ENCODE measurements at places on chromosomes 5 and 9.

DNA sequence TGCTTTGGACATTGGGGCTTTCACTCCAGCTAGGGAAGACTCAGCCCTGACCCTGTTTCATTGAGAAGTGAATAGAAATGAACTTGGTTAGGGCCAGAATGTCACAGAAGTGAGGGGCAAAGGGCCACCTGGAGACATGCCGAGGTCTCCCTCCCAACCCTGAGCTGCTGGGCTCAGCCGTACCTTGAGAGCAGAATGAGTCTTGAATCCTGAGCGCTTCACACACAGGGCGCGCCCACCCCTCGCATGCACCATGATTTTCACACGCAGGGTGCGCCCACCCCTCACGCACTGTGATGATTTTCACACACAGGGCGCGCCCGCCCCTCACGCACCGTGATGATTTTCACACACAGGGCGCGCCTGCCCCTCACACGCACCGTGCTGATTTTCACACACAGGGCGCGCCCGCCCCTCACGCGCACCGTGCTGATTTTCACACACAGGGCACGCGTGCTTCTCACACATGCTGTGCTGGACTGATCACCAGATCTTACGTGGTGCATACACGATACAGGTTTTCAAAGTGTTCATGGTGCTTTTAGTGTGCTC is 99.0 kb downstream of the EHMT1 start:
- DNase-seq, result no peak

DNA sequence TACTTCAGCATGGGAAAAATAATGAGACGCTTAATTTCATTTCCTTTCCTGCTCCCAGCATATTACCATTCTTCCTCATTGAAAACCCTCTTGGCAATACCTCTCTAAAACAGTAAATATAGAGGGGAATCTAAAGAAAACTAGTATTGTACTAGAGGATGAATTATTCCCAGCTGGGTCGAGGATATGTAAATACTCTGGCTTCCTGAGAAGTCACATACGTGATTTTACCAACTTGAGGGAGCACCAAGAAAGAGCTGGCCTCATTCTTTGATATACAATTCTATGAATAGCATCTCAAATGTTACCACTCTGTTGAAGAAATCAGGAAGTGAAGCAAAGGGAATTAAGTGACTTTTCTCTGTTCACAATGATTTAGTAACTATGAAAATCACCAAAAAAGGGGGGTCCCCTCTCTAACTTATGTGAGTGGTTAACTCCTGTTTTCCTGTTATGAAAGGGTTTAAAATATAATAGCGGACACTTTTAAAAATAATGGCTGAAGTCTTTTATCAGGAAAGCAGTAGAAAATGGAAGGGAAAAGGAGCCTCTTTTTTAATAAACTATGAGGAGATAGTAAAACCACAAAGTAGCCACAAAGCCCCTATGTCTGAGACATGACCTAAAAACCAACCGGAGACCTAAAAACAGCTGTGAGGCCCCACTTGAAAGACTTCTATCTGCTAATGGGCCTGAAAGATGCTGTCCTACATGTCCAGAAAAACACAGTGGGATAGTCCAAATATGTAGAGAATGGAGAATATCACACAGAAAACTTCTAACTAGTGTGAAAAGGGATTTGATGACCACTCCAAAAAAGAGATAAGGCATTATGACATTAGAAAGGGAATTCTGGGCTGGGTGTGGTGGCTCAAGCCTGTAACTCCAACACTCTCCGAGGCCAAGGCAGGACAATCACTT is 42.6 kb downstream of the LPAR1 start:
- no peak for DNase-seq

GRCh38 chr5:42689391-42689790 is 67.2 kb upstream of the CCDC152 start:
- no peak for DNase-seq

DNA sequence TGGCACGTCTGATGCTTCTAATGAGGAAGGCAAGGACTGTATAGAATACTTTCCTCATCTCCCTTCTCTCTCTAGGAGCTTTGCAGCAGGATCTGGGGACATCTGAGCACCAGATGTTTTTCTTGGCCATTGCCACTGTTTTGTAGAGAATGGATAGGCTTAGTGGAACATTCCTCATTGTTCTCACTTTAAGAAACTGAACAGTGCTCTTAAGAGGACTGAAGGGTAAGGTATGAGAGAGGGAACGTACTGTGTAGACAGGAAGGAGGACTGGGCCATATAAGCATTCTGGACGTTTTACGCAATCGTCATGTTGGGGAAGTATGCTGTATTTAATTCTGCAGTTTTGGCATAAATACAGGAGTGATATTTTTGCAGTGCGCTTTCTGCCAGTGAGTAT is 70.6 kb downstream of the SMARCA2 start:
- no peak for DNase-seq

DNA sequence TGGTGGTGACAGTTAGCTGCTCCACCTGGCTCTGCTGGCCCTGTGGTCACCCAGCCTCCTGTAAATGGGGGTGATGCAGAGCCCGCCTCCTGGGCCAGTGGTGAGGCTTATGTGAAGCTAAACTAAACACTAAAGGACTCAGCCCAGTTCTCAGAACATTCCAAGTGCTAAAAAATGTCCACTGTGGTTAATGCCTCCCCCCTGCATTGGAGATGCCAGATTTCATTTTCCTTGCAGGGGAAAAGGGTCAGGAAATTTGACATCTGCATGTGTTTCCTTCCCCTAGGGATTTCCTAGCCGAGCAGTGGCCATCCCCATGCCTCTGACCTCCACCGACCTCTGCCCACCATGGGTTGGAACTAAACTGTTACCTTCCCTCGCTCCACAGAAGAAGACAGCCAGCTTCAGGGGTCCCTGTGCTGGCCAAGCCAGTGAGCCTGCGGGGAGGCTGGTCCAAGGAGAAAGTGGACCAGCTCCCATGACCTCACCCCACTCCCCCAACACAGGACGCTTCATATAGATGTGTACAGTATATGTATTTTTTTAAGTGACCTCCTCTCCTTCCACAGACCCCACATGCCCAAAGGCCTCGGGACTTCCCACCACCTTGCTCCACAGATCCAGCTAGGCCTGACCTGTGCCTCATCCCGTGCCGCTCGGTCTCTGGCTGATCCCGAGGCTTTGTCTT is 13.0 kb downstream of the CD74 start:
- peak; percentile 50 for DNase-seq
